ENCODE measurements at places on chromosomes 13 and 19.

GRCh38 chr19:45446295-45446694 lies 21.5 kb upstream of the FOSB start:
- no peak for DNase-seq

- DNase-seq: no peak
These were observed 419.5 kb upstream of the ARGLU1 start for GRCh38 chr13:106987427-106987785.

DNA sequence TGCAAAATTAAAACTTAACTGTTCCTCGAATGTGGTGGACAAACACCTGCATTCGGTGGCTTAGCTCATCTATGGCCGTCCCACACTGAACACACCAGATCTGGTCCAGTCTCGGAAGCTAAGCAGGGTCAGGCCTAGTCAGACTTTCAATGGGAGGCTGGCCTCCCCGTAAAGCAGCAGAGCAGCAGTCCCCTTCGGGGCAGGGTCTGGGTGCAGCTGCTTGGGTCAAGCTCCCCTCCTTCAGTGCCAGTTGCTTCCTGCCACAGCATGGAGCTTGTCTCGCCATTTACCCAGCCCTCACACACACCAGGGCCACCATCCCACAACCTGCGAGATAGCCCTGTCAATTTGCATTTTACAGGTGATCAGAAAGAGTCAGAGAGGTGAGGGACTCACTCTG lies 93.2 kb downstream of the TUBA3C start:
- DNase-seq: no peak

DNA sequence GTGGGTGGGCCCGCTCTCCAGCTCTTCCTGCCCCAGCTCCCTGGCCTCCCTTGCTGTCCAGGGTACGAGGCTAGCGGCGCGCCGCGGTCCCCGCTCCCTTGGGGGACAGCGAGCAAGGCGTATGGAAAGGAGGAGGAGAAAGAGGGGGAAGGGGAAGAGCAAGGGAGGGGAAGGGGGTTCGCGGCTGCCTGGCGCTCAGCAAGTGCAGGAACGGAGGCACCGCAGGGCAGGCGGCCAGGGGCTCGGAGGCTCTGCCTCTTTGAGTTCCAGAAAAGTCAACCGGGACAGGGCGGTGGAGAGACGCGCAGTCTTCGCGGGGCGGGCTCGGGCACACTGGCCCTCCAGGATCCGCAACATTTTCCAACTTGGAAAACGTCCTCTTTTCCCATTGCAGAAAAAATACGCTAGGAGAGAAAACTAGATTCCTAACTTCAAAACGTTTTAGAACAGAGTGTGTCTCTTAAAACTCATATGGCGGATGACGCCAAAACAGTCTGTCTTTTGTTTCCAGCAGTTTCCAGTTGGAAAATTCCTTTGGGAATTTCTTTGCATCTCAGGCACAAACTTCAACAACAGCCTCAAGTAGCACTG lies 23.1 kb upstream of the TNFRSF19 start:
- no peak for DNase-seq

DNA sequence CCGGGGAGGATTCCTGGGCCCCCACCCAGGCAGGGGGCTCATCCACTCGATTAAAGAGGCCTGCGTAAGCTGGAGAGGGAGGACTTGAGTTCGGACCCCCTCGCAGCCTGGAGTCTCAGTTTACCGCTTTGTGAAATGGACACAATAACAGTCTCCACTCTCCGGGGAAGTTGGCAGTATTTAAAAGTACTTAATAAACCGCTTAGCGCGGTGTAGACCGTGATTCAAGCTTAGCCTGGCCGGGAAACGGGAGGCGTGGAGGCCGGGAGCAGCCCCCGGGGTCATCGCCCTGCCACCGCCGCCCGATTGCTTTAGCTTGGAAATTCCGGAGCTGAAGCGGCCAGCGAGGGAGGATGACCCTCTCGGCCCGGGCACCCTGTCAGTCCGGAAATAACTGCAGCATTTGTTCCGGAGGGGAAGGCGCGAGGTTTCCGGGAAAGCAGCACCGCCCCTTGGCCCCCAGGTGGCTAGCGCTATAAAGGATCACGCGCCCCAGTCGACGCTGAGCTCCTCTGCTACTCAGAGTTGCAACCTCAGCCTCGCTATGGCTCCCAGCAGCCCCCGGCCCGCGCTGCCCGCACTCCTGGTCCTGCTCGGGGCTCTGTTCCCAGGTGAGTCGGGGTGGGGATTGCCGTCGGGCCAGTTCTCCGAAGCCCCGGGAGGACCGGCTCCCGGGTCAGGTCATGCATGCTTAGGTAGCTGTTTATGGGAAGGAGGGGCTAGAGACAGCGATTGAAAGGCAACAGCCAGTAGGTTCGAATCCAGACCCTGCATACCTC lies at the start of gene ICAM1:
ICAM1 (plus strand) TSS at position 505 of the 779 bp plus-strand sequence; CDS start at position 545, 40 bp downstream.
- no peak for DNase-seq

GRCh38 chr19:52138278-52138982 lies 1.3 kb downstream of the ZNF616 start:
- peak; percentile 25 for DNase-seq

DNA sequence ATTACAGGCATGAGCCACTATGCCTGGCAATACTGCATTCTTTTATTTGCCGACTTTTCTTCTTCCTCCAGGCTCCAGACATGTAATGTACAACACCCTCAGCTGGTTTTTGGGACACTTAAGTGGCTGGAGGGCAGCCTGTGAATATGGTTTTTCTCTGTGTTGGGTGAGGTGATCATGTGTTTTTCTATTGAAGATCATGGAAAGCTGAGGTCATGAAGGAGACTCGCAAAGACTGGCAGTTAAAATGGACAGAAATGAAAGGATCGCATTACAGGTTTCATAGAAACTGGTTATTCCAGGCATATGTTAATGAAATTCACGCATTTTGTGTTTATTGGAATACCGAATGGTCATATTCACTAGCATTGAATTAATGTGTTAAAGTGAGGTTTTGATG lies 85.2 kb upstream of the RNF113B start:
- no peak for DNase-seq

DNA sequence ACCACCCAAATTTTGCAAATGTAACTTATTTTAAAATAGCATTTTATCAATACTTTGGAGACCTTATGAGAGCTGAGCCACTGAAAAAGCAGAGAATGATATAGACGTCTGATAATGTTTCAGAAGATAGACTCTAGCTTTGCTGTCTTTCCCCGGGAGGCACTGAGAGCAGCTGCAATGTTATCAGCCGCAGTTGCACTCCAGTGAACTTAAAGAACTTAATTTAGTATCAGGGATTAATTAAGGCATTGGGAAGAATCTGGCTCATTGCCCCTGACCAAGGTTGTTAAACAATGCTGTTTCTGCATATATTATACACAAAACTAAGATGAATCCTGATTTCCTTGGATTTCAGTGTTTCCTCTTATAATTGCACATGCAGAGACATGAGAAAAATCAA lies 75.7 kb upstream of the SGCG start:
- DNase-seq: no peak

DNA sequence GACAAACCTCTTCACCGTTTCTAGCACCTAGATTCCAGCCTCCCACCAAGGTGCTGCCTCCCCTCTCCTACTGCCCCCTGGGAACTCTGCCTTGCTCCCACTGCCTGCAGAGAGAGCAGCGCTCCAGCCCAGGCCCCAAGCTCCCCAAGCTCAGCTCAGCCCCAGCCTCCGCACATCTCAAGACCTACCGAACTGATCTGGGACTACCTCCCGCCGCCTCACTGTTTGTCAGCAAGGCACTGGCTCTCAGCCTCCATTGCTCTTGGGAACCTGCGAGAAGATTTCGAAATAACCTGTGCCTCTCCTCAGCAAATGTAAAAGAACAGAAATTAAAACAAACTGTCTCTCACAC lies 92.4 kb upstream of the GPR183 start:
- DNase-seq: no peak

DNA sequence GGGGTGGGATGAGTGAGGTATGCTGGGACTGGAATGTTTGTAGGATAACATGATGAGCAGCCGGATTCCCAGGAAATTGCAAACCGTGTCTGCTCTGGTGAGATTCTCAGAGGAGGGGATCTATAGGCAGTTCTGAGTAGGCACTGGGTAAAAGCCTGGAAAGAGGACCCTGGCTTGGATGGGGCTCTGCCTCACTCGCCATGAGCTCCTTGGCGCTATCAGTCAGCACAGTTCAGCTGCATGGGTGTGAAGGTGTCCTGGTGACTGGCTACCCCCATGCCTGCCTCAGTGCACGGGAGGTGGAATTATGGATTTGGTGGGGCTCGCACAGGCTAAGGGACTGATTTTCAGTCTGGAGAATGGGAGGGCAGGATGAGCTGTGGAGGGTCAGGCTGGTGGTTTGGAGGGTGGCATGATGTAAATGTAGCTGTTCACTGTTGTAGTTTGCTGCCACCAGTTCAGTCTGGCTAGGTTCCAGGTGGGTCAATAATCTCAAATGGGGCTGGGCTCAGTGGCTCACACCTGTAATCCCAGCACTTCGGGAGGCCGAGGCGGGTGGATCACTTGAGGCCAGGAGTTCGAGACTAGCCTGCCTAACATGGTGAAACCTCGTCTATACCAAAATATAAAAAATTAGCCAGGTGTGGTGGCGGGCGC lies 9.2 kb upstream of the ZNF627 start:
- no peak for DNase-seq

- DNase-seq: no peak
These were observed 31.8 kb upstream of the SPART start for GRCh38 chr13:36377826-36378468.

GRCh38 chr19:4016903-4017638 lies 9.5 kb downstream of the PIAS4 start:
- no peak for DNase-seq

DNA sequence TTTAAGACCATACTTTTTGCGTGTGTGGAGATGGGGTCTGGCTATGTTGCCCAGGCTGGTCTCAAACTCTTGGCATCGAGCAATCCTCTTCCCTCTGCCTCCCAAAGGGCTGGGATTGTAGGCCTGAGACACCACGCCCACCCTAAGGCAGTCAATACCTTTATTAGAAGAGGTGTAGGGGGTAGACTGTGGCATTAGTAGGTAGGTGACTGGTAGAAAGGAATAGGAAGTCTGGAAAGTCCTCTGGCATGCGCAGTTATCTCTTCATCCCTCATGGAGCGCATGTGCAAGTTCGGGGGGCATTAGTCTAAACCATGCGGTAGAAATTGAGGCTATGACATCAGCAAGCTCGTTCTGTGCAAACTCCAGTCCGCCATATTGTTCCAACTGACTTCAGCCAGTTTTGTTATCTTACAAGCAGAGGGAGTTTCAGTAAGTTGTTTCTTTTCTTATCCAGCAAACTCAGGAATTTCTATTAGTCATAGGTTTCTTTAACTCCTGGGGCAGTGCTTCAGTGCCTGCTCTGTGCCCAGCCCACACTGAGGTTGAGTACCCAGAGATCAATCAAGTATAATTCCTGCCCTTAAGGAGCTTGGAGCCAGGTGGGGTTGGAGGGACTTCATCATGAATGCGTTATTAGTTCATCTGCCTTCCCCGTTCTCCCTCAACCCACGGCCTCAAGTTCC lies 7.3 kb upstream of the RANBP3 start:
- DNase-seq: no peak

DNA sequence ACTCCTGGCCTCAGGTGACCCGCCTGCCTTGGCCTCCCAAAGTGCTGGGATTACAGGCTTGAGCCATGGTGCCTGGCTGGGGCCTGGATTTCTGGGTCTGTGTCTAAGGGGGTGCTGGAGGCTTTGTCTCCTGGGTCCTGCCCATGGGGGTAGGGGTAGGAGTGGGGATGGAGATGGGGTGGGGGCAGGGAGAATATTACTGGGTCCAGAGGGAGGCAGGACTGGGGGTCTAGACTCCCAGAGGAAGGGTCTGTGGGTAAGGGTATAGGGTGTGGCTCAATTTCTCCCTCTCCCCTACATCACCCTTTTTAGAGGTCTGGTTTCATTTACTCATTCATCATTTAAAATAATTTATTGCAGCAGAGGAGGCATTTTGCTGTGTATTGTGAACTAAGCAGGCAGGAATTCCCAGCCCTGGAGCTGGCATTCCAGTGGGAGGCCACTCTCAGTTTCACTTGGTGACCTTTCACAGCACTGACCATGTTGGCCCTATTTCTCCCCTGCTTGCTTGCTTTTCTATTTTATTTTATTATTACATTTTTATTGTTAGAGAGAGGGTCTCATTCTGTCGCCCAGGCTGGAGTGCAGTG lies 810 bp upstream of the NFKBID start:
- DNase-seq: no peak

DNA sequence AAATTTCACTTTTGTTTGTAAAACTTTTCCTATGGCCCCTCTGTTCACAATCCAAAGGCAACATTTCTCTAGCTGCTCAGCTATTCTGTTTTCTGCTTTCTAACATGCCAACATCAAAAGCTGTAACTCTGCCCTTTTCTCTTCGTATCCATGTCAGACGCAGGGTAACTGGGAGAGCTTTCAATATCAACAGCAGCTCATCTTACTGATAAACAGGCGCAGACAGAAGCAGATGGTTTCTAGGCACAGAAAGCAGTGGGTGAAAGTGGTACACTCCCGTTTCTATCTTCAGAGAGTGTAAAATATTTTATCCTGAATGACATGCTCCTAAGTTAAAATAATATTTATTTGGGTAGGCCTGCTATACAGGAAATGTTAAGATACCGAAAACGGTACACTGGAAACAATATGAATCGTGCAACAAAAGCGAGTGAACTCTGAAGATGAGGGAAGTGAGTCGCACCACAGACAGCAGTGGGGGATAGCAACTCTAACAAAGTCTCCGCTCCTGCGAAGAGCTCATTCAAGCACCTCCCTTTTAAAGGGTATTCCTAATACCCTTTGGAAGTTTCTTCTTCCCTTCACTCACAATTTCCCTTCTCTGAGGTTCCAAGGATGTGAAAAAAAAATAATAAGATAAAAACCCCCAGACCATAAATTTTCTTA lies 798.3 kb downstream of the GPC5 start:
- no peak for DNase-seq

DNA sequence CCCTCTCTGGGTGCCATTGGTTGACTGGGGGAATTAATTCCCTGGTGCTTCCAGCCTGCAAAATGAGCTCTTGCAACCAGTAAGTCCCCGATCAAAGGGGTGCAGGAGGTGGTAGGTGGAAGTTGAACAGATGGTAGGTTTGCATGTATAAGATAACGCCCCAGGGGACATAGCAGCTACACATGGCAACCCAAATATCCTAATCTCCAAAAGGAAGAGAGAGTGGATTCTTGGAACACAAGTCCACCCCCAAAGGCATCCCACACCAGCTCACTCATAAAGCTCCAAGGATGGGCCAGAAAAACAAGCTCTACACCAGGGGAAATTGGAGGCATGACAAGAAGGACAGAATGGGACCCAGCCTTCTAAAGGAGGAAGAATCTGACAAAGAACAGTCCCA lies 4.8 kb downstream of the CD209 start:
- DNase-seq: no peak

All from NCI-H187 (cell line).